ENCODE measurements at places on chromosomes 3 and 15.
A peak's percentile ranks its signal among the peaks of the same experiment; 100 is the strongest.

GRCh38 chr15:41940441-41940857 lies 31.9 kb downstream of the EHD4 start:
- DNase-seq: no peak

DNA sequence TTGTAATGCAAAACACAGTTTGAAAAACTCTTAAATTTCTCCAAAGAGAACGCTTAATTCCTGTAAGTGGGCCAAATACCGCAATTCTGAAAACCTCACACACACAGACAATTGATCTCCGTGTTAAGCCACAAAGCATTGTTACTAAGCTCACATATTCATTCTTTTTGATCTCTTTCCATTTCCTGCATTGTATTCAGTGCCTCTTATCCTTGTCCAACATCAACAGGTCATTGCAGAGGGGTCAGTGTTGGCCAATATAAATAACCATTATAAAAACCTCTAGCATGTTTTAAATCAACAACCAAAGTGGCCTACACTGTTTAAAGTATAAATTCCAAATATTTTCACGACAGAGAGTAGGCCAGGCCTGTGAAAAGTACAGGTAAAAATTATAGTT lies 171.1 kb downstream of the PDZRN3 start:
- no peak for DNase-seq

GRCh38 chr3:136740351-136740958 lies 11.7 kb downstream of the STAG1 start:
- DNase-seq: no peak

DNA sequence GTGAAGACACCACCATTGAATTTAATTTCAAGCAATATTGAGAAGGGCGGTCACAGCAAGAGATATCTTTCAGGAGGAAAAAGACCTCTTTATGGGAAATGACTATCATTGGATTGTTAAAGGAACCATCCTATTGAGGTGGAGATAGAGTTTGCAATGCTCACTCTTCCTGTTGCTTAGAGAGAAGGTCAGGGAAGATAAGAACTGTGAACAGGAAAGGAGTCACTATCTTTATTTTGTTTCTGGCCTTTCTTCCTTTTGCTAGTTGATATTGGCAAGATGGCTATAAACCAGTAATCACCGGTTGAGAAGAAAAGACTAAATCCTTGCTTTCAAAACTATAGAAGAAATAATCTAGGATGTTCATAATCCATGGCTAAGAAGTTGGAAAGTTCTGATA lies 112.1 kb upstream of the TMEM108 start:
- no peak for DNase-seq

GRCh38 chr3:128390867-128391266 lies 75.8 kb downstream of the DNAJB8 start:
- DNase-seq: peak; percentile 72

- DNase-seq: no peak
Measured at GRCh38 chr3:132573797-132574211, 23.3 kb upstream of the ACKR4 start.

DNA sequence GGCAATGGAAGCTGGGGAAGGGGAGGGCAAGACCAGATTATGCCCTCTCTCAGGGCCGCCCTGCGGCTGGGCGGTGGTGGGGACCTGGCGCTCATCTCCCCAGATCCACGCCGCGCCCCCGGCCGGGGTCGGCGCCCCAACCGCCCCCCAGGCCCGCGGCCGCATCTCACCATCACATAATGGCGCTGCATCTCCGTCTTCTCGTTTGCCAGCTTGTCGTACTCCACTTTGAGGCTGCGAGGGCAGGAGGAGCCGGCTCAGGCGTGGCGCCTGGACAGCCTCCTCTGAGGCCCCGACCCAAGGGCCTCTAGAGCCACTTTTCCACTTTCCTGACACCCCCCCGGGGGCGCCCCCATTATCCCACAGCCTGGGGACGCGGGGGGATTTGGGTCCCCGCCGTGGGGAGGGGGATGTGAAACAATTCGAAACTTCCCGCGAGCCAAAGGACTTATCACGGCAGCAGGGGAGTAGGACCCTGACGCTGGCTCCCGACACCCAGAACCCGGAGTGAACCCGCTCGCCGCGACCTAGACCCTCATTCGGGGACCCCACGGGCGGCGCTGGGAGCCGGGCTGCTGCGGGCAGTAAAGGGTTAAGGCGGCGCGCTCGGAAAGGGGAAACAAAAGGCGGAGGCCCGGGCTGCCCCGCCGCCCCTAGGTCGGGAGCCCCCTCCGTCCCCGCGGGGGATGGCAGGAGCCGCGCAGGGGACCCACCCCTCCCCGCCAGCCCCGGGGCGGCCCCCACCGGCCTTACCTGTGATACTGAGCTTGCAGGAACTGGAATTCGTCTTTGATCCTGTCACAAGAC lies 2.1 kb downstream of the TLE3 start:
- no peak for DNase-seq
